Nasal cavity respiratory epithelium epithelial cell of viscerocranial mucosa (primary cell): ENCODE measurements at places on chromosomes 3 and 15. TPM values are rescaled to one million over a fixed set of nuclear protein-coding genes. Genes with fewer than 3 reads are reported as not detected.

GALNT15 gene
- 0.07 and 0.34 TPM in 2 replicates for total RNA-seq

OR5H1 gene
- total RNA-seq = not detected in 2 replicates

ATP13A5 gene
- 0.07 TPM in 1 of 2 replicates, not detected in the other for total RNA-seq

IGSF10 gene
- under 0.01 TPM in 2 replicates for total RNA-seq
